Pancreas (tissue), 10 donors: ENCODE measurements at places on chromosomes 1 and 21. TPM values are rescaled to one million over a fixed set of nuclear protein-coding genes. Genes with fewer than 3 reads are reported as not detected.

TDRD5 gene
- polyA plus RNA-seq, result 1.5 TPM

- no peak for DNase-seq
Measured at GRCh38 chr1:245180496-245181157, 25.8 kb downstream of the KIF26B start.

RCOR3 gene
- 23.1 TPM for polyA plus RNA-seq

DNA sequence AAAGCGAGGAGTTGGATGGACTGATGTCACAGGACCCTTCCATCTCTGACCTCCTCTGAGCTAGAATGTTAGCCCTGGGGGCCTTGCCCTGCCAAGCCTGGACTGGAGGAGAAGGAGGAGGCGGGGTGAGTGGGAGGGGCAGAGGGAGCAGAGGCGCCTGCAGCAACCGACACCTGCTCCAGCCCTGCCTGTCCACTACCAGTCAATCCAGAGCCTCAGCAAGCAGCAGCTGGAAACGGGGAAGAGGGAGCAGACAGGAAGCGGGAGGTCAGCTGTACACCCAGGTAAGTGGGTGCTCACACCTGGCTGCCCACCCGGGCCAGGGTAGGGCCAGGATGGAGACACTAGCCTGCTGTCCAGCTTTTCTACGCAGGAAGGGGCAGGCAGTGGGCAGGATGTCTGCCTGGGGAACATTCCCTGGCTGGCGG is at the start of gene IGFN1:
TSS of gene IGFN1 (plus strand) at position 201 of the 428 bp plus-strand sequence. CDS start 2,470 bp downstream, outside the sequence.
- DNase-seq, result no peak

- no peak for DNase-seq
Measured at GRCh38 chr1:50425376-50426107, 2.3 kb upstream of the DMRTA2 start.

LCE3D gene
- polyA plus RNA-seq, result not detected

SPOCD1 gene
- 0.16 TPM for polyA plus RNA-seq

OR14K1 gene
- polyA plus RNA-seq, result not detected

DNA sequence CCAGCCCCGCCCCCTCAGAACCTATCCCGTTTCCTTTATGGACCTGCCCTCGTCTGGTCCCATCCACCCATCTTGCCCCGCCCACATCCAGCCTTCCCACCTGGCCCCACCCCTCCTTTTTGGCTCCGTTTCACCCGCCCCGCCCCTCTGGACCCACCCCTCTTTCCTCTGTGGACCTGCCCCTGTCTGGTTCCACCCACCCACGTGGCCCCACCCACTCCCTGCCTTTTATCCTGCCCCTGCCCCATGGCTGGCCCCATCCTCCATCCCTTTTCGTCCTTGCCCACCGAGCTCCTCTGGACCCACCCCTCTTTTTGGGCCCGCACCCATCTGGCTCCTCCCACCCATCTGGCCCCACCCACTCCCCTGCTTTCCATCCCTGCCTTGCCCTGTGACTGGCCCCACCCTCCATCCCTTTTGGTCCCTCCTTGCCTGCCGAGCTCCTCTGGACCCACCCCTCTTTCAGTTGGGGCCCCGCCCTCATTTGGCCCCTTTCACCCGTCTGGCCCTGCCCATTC is 177.3 kb downstream of the CAMTA1 start:
- peak; percentile 68 for DNase-seq

CGN gene
- 40.6 TPM for polyA plus RNA-seq

- DNase-seq, result no peak
Measured at GRCh38 chr1:88803444-88803843, 87.9 kb downstream of the GTF2B start.

AGMAT gene
- polyA plus RNA-seq, result 0.30 TPM

PITHD1 gene
- polyA plus RNA-seq, result 36.8 TPM

- DNase-seq, result peak; percentile 60
Measured at GRCh38 chr1:167401260-167401873, 117.0 kb downstream of the CD247 start.

ARTN gene
- polyA plus RNA-seq, result 2.6 TPM

DNA sequence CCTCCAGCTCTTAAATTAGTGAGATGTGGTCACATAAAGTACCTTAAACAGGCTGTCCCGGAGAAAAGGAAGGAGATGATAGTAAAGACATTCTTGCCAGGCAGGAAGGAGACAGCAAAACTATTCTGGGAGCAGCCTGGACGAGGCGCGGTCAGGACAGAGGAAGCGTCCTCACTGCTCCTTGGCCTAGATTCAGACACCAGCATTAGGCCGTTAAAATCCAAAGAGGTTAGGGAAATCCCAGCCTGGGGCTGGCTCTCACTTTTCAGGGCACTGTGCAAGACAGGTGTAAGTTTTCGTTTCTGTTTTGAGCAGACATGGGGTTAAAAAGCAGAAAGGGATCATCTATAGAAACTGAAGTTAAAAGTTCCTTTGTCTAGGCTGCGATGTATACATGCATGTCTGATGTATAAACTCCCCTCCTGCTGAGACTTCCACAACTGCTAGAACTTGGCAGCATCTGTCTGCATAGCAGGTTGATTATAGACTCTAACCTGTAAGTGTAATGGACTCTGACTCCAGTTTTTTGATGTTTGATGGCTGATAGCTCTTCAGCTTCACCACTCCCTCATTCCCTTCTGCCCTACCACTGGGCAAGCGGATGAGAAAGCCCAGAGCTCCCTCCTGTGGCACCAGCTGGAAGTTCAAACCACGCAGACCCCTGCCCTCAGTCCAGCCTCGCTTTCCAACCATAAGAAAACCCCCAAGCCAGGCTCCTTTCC is 21.5 kb downstream of the STPG1 start:
- peak; percentile 59 for DNase-seq

- no peak for DNase-seq
Measured at GRCh38 chr1:231990388-231990787, 363.8 kb downstream of the DISC1 start.

DNA sequence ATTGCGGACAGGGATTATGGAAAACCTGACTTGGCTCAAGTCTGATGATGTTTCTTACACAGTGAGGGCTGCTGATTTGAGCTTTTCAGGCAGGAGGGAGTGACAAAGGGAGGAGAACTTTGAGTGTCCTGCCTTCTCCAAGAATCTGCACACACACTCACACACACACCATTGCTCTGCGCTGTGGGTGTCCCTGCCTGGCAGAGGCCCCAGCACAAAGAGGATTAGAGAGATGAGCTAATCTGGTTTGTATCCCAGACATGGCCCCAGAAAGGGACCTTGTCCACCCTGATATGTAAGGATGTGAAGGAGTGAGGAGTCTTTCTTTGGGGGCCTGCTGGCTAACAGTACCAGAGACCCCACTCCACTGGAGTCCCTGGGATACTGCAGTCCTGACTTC is 5.9 kb upstream of the WNT2B start:
- no peak for DNase-seq

CD1D gene
- 1.2 TPM for polyA plus RNA-seq

OPRD1 gene
- 0.70 TPM for polyA plus RNA-seq

ADAMTS5 gene
- polyA plus RNA-seq, result 0.46 TPM

HRNR gene
- polyA plus RNA-seq, result 0.02 TPM

DNA sequence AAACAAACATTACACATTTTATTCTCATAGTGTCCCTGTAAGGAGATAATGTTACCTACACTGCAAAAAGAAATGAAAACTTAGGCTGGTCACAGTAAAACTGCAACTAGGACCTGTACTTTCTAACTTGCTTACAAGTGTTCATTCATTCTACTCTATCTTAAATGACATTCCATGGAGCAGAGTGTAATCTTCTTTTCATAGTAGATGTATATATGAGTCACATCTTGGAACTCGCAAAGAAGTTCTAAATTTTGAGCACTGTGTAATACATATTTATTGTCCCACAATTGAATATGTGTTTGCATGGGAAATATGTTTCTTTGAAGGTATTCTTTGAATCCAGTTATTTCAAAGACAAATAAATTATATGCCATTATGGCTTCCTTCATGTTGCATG is 1258.5 kb upstream of the ADGRL2 start:
- no peak for DNase-seq

DNA sequence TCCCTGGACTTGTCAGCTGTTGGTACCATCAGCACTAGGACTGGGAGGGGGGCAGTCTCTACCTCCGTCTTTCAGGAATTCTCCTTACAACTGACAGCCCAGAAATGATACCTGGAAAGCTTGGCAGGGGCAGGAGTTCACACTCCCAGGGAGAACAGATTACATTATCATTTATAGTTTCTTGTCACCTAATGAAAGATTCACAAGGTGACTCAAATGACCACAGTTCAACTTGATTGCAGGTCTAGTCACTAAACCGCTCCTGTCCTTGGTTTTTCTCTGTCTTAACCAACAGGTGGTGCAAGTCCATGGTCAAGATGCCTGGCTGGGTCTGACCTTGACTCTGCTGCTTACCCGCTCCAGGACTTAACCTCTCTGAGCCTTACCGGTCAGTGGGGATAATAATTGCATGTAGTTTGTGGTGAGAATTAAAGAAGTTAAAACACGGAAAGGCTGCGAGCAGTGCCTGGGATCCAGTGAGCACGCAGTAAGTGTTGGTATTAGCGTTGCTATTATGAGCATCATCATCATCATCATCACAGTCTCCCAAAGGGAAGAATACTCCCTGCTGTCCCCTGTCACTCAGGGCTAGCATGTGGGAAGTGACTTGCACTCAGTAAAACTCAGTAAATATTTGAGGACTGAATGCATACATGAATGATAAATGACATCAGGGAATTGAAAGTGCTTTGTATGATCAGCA is 125.3 kb upstream of the CD34 start:
- DNase-seq, result no peak

GPR25 gene
- polyA plus RNA-seq, result not detected

GRCh38 chr21:46554431-46555224 is 50.3 kb downstream of the S100B start:
- DNase-seq, result no peak

INAVA gene
- polyA plus RNA-seq, result 17.8 TPM

DNA sequence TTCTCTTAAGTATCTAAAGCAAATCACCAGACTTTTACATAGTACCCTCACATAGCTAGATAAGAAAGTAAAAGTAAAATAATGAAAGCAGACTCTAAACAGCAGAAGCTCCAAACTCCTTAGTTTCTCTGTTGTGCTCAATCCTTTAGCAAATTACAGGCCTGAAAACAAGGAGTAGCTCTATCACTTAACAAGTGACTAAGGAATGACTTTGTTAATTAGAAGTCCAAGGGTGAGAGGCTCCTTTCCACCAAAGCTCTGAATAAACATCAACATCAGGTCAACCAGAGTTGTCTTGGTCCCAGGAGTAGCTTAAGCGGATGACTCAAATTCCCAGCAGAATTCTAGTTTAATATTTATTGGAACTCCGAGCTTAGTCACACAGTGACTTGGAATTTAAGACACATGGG is 5.9 kb downstream of the NRIP1 start:
- DNase-seq, result no peak

DNA sequence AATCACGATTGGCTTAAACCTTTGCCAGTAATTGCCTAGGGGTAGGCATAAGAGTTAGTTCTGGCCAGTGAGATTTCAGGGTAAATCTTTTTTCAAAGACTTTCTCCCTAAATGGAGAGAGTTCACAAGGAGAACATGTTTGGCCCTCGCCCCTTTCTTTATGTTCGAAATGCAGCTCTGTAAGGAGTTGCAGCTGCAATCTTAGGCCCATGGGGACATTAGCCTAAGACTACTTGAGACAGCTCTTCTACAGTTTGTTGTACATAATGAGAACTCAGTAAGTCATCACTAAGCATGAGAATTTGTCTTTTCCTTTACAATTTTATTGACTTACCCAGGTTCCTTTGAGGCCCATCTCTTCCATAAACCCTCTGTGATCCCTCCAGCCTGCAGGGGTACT is 40.4 kb upstream of the GADD45A start:
- no peak for DNase-seq

- no peak for DNase-seq
Measured at GRCh38 chr1:3483801-3484444, 29.5 kb downstream of the ARHGEF16 start.

CAPN8 gene
- 2.2 TPM for polyA plus RNA-seq

DNA sequence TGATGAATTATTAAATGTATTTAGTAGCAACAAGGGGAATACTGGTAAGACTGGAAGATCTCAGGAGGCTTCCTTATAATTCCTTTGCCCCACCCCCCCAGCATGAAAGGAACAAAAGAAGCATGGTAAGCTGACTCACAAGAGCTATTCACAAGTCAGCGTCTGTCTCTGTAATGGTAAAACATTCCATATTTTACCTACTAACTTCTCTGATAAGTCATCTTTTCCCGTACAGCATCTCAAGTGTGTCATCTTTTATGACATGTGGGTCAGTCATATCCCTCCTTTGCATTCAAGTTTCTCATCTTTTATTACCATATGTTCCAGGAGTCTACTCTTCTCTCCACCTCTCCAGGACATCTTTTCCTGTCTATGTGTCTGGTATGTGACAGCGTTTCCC is 241.3 kb downstream of the PLA2G4A start:
- no peak for DNase-seq

DAP3 gene
- 52.9 TPM for polyA plus RNA-seq

DNA sequence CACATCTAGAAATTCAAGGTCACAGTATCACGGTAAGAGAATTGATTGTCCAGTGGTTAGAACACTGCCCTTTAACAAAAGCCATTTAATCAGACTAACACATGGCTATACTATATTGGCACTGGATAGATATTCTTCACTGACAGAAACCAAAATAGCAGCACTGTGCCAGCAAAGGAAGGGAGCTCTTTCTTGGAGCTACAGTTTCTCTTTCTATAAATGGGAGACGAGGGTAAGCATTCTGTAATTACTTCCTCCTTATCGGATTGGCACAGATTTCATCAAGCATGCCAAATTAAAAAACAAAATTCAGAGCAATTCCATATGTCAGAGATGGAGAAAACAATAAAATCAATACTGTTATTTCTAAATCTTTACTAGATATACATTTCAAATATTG is 115.7 kb upstream of the CACYBP start:
- no peak for DNase-seq

A3GALT2 gene
- 0.07 TPM for polyA plus RNA-seq

DNA sequence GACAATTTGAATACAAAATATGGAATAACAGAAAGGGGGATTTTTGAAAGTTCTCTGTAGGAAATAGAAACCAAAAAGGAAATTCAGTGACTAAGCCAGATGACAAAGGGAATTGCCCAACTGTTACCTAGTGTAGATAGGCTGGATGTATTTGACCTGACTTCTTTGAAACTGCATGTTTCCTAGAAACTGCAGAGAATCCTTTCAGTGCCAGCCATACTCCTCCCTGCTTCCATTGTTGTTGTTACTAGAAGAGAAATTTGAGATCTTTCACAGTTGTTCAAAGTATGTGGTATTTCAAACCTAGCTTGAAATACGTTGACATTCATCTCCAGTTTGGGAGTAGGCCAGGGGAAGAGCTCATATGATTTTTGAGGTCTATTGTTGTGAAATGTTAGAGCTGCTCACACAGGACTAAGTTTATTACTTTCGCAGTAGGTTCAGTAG is 1.8 kb upstream of the GBP5 start:
- no peak for DNase-seq

F11R gene
- 22.7 TPM for polyA plus RNA-seq

DNA sequence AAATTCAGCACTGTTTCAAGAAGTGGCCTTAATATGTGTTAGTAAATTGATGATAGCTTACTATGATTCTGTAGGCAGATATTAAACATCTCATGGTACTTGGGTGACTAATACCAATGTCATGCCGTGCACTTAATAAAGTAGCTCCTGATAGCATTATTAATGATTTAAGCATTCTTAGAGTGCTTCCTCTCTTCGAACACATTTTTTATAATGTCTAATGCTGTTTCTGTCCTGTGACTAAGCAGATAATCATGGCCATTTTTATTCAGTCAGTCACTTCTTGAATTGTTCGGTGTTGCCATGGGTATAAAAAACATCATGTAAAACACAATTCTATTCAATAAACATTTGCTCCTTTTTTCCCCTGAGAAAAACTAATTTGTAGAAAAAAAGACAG is 804.6 kb upstream of the ADGRL4 start:
- no peak for DNase-seq
